ENCODE measurements at places on chromosomes 13 and 19.

DNA sequence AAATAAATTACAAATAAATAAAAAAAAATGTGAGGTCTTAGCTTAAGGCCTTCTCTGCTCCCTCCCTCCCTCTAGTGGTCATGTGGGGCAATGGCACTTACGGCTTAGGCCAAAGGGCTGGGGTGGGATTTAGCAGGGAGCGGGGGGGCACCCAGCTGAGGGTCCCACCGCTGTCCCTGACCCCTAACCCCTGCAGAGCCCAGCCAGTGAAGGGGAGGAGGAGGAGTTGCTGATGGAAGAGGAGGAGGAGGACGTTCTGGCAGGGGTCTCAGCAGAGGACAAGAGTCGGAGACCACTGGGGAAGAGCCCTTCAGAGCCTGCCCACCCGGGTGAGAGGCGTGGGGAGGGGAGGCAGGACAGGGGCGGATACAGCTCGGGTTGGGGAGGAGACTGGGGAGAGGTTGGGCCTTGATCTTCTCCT, 9.3 kb downstream of the MPND start:
- no peak for DNase-seq

DNA sequence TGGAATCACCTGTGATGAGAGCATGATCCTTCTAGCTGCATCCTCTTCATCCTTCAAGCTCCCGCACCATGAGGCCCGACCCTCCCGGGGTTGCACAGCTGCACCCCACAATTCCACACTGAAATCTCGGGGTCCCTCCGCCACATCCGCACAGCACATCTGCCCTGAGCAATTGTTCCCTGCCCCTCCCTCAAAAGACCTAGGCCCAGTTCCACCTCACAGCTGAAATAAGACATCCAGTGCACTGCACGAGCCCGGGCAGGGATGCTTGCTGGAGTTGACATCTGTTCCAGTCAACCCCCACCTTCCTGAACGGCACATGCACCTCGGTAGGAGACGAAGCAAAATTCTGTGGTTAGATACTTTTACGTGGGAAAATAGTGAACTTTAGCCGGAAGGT, 14.7 kb upstream of the SOX1 start:
- no peak for DNase-seq

GRCh38 chr19:18895824-18896341, at the start of gene CERS1:
Gene CERS1, minus strand, starts transcription at chr19:18896158. Its CDS starts 86 bp downstream, at chr19:18896072.
- DNase-seq, result no peak

- no peak for DNase-seq
Observed at GRCh38 chr13:75165543-75166230, 316.3 kb downstream of the TBC1D4 start.

DNA sequence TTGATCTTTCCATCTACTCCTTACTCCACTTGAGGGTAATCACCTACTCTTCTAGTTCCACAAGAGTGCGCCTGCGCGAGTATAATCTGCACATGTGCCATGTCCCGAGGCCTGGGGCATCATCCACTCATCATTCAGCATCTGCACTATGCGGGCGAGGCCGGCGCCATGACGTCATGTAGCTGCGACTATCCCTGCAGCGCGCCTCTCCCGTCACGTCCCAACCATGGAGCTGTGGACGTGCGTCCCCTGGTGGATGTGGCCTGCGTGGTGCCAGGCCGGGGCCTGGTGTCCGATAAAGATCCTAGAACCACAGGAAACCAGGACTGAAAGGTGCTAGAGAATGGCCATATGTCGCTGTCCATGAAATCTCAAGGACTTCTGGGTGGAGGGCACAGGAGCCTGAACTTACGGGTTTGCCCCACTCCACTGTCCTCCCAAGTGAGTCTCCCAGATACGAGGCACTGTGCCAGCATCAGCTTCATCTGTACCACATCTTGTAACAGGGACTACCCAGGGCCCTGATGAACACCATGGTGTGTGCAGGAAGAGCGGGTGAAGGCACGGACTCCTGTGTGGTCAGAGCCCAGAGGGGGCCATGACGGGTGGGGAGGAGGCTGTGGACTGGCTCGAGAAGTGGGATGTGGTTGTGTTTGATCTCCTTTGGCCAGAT, 2.7 kb upstream of the KLK2 start:
- no peak for DNase-seq

DNA sequence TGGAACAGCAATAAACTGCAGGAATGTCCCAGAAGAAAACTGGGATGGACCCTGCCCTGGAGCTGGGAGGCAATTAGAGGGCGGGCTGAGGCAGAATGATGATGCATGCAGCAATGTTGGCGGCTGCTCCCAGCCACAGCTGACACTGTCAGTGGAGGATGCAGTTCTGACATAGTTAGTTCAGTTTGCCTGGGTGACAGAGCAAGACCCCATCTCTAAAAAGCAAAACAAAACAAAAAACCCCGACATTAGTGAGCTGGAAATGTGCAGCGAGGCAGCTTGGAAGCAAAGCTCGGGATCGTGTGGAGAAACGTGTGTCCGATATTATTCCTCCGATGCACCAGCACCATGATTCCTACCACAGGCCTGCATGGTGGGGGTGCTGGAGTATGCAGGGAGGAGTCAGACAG, 110.1 kb upstream of the UQCRFS1 start:
- DNase-seq, result no peak

GRCh38 chr13:79765331-79765730, 284.4 kb downstream of the NDFIP2 start:
- no peak for DNase-seq

- DNase-seq, result no peak
Observed at GRCh38 chr13:63305641-63306133, 1890.0 kb upstream of the PCDH20 start.
